ENCODE measurements at places on chromosomes 7 and 10.
A peak's percentile ranks its signal among the peaks of the same experiment; 100 is the strongest.

DNA sequence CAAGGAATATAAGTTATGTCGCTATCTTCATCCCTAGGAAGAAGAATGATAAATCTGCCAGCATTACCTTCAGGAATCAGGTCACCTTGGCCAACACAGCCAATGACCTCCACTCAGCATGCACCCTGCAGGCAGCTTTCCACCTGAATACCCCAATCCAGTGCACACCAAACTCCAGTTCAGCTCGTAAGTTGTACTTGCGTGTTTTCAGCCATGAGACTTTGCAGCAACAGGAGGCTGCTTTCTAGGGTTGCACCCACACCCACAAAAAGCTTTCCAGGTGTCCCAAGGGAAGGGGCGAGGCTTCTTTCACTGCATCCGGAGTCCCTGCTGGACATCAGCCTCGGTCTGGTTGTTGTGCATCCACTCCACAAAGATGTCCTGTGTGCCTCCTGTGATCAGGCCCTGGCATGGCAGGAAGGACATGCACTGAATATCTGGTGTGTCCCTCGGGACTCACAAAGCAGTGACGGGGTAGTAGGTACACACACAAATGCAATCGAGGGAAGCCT, 282.9 kb downstream of the GRID1 start:
- DNase-seq: no peak

- no peak for DNase-seq
Measured at GRCh38 chr10:103044942-103045489, 126.9 kb downstream of the CNNM2 start.

GRCh38 chr10:29908962-29909361, 150.4 kb downstream of the JCAD start:
- no peak for DNase-seq

- no peak for DNase-seq
Measured at GRCh38 chr7:12397671-12398070, 6.0 kb downstream of the VWDE start.

DNA sequence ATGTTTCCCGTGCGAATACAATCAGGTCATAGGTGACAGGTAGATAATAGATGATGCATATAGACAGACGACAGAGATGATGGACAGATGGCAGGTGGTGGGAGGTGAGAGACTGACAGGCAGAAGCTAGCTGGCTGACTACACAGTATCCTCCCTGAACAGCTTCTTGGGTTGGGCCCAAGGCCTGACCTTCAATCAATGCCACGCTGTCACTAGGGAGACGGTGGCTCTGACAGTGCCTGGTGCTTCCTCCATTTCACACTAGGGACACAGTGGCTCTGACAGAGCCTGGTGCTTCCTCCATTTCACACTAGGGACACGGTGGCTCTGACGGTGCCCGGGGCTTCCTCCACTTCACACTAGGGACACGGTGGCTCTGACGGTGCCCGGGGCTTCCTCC, 200.1 kb downstream of the DIP2C start:
- no peak for DNase-seq

DNA sequence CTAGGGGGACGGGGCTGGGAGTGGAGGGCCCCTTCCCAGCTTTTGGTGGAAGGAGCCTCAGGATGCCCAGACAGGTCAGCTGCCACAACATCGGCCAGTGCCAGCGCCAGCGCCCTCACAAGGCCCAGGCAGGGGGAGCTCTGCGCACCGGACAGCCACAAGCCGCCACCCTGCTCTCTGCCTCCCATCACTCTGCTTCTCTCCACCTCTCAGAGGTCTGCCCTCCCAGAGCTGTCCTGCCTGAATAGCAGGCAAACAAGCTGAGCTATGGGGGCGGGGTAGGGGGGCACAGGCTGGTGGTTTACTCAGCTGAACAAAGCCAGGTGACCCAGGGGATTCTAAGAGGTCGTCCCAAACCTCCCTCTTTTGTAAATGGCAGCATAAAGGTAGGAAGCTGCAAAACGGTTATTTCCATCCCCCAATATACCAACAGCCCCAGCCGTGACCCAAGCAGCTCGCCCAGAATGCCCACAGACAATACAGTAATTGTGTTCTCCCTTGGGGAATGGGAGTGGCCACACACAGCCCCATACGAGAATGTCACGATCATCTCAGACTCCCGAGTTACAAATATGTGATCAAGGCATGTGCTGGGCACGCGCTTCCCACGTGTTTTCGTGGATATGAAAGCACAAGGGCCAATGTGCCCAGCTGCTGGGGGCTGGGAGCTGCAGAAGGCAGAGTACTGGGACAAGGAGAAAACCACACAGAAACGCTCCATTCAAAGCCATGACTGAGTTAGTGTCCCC, 19.7 kb downstream of the FAM53B start:
- DNase-seq: peak; percentile 69

- no peak for DNase-seq
Measured at GRCh38 chr7:67659091-67659490, 662.5 kb downstream of the TYW1 start.

DNA sequence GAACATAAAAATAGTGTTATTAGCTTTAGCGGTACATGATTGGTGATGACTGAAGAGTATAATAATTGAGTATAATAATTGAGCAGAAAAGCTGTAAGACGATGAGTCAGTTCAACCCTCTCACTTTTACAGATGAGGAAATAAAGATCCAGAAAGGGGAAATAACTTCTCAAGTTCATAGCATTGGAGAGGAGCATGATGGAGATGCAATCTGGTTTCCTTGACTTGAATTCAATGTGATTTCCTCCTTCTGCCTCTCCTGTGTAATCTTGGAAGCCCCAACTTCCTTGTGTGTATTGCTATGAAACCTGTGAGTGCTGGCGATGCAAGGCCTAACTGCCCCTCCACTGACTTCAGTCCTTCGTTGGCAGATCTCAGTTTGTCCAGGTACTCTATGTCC, 265.1 kb downstream of the LRMDA start:
- DNase-seq: no peak

- DNase-seq: no peak
Measured at GRCh38 chr10:70902661-70903261, 14.4 kb upstream of the PCBD1 start.

DNA sequence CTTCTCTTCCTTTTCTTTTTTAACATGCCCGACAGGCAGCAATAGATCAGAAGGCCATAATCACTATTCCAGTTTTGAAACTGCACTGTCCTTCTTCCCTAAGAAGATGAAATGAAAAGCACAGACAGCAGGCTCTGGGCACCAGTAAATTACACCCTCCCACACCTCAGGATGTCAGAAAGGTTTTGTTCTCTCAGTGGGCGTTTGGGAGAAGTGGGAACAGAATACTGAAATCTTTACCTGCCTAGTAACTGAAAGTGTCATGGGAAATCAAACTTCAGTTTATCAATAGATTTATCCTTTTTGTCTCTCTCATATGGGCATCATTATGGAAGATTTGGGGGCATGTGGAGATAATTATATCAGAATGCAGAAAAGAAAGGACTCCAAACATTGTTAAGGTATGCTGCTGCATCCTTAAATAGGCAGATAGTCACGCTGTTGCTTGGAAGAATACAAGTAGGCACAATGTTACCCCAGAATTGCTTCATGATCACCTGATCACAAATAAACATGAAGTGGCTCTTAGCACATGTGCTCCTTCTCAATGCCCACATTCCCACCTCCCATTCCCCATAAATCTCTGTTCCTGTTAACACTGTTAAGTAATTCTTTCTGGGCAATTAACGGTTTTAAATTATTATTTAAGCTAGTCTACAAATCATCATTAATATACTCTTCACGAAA, 113.3 kb downstream of the DOCK4 start:
- no peak for DNase-seq

- DNase-seq: no peak
Measured at GRCh38 chr7:41706228-41706930, 3.5 kb upstream of the INHBA start.
